Kidney epithelial cell (primary cell): ENCODE measurements at places on chromosomes 5 and 9.
A peak's percentile ranks its signal among the peaks of the same experiment; 100 is the strongest.

DNA sequence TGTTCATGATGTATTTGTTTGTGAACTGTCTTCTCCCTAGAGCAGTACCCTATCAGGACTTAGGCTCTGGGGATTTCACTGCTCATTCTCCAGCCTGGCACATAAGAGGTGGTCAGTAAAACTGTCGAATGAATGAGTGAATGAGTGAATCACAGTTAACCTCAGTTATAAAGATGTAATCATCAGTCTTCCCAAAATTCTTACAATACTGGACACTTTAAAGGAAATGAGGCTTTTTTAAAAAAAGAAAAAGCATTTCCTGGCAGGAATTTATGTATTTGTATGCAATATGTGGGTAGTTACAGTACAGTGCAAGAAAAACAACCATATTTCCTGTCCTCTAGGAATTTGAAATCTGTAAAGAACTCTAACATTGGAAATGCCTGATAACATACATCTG is 59.6 kb downstream of the RAI14 start:
- DNase-seq, result no peak

GRCh38 chr9:130191749-130192120 is 19.5 kb downstream of the NCS1 start:
- DNase-seq, result no peak

GRCh38 chr5:141704782-141705297 is 22.8 kb upstream of the ARAP3 start:
- DNase-seq, result no peak

- no peak for DNase-seq
Measured at GRCh38 chr9:127680846-127681245, 25.9 kb upstream of the CFAP157 start.

DNA sequence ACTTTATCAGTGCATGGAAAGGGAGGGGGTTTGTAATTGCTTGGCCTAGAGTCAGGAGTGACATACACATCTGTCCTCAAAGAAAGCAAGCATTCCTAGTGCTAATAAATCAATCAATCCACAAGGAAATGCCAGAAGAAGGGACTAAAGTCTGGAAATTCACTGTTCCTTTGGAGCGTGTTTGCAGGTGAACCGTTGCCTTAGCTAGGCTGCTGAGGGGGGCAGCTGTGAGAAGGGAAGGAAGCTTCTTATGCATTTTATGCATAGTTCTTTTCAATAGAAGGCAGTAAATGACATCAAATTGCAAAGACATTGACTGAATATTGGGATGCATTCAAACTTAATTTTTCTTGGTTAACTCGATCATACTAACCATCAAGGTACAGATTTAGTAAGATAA is 1092.5 kb upstream of the SEMA6A start:
- DNase-seq, result no peak

- DNase-seq, result no peak
Measured at GRCh38 chr5:60395712-60396329, 304.1 kb downstream of the DEPDC1B start.

DNA sequence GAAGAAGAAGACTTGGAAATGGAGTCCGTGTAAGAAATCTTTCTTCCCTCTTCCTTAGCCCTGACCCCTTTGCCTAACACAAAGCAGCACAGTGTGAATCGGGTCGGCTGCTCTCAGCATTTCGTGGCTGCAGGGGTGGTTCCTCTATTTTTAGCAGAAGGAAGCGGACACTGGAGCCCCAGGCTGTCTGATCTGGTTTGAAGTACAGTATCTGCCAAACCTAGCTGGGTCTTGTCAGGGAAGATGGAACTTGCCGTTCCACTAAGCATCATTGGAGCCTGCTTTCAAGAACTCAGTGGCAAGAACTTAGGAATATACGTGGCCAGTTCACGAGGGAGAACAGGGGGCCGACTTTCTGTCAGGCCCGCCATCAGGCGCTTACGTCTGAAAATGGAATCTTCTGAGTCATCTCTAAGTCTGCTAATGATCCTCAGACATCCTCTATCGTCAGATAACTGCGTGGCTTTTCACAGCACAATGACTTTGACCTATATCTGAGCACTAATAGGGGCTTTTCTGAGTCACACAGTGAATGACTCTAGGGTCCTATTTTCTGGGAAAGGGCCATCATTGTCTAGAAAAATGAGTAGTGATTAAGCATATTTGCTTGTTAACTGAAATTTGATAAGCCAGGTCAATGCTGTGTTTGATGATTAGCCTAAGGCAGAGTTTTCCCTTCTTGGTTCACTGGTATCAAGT is 43.3 kb upstream of the NCS1 start:
- peak; percentile 77 for DNase-seq

DNA sequence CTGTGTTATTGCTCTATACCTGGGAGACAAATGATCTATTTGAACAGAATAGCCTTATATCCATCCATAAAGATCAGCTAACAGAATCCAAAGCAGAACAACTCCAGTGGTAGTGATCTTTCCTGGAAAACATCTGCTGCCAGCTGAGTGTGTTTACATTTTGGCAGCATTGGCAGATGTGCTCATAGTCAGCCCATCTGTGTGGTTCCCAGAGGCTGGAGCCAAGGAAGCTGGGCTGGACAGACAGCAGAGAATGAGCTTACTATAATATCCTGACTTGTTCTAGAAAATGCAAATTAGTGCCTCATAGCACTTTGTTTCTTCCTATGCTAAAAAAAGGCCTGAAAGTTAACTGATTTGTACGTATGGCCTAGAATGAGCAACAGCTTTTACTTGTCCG is 99.7 kb downstream of the ST8SIA4 start:
- DNase-seq, result no peak

- DNase-seq, result no peak
Measured at GRCh38 chr9:70352802-70353201, 61.7 kb downstream of the KLF9 start.

GRCh38 chr5:53969176-53969730 is 341.1 kb downstream of the ARL15 start:
- no peak for DNase-seq

- DNase-seq, result no peak
Measured at GRCh38 chr5:160534914-160535313, 113.3 kb downstream of the PTTG1 start.

- DNase-seq, result no peak
Measured at GRCh38 chr9:41229408-41230401, 40.6 kb upstream of the ZNG1F start.

DNA sequence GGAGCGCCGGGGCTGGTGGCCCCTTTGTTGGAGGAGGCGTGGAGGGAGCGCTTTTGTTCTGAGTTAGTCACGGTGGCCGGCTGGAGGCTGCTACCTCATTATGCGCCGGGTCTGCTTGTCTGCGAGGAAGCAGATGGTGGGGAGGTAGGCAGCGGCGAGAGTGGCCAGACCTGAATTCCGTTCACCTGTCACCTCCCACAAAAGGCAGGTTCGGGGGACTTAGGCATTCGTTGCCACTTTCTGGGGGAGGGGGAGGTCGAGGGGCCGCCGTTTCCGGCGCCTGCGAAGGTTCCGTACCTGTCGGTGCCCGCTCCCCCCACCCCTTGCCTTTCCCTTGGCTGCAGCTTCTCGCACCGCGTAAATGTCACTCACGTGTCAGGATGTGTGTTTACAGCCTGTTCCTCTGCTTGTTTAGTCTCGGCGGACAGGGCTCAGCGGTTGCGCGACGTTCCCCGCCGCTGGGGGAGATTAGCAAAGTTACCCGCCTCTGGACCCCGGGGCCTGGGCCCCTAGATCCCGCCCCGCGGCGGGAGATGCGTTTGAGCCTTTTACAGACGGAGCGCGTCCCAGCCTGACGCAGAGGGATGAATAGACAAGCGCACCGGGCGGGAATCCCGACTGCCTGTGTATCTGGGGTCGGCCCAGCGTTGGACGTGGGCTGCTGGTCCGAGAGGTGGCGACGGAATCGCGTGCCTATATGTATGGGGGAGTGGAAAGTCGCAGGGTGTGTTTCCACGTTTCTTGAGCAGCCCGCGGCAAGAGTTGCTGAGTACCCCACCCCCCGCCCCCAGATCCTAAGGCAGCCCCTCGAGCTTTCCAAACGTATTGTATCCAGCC is 2.7 kb upstream of the LHX2 start:
- no peak for DNase-seq

GRCh38 chr5:149166128-149166527 is 24.8 kb downstream of the ABLIM3 start:
- DNase-seq, result no peak

GRCh38 chr5:61256474-61256873 is 75.6 kb upstream of the ZSWIM6 start:
- no peak for DNase-seq
